ENCODE measurements at places on chromosomes 4 and X.

- DNase-seq, result no peak
These were observed 280.8 kb upstream of the NOCT start for GRCh38 chr4:138734746-138735145.

DNA sequence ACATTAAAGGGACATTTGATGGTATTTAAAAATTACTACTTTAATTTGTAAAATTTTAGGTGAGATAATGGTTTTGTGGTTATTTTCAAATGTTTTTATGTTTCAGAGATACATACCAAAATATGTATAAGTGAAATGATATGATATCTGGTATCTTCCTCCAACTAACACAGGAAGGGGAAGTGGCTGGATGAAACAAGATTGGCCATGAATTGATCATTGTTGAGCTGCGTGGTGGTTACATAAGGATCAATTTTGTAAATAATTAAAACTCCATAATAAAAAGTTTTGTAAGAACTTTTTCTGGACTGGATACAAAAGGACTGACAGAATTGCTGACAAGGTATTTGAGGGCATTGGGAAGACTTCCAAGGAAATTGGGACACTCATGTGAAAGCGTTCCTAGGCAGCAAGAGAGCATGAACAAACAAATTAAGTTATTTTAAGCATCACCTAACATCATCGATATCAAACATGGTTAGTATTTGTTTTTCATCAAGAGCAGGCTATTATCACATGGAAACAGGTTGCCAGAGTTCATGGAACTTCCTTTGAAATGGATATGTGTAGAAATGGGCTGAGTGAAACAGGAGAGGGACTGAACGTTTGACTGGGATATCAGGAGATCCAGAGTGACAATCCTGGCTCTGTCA lies 4.4 kb upstream of the PGM2 start:
- no peak for DNase-seq

GRCh38 chr4:123449362-123449761 lies 52.8 kb downstream of the SPRY1 start:
- no peak for DNase-seq

DNA sequence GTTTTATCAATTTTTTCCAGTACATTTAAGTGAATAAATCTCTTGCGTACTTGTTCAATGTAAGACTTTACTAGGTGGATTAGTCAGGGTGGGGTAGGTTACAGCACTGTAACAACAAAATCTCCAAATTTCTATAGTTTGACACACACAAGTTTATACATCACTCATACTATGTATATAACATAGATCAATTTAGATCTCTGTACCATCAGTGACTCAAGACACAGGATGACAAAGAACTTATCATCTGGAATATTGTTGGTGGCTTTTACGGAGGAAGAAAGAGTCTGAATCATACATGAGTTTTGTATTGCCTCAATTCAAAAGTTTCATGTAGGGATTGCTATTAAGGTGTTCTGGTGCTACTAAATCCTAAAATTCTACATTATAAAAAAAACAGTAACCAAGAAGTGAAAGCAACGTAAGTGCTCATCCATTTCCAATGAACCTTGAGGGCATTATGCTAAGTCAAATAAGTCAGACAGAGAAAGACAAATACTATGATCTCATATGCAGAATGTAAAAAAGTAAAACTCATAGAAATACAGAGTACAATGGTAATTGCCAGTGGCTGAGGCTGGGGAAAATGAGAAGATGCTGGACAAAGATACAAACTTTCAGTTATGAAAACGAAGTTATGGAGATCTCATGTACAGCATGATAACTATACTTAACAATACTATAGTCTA lies 98.0 kb upstream of the DKK2 start:
- no peak for DNase-seq

GRCh38 chr4:21685911-21686310 lies 262.7 kb downstream of the KCNIP4 start:
- no peak for DNase-seq

GRCh38 chr4:145886871-145887240 lies 51.8 kb downstream of the ZNF827 start:
- DNase-seq, result no peak

DNA sequence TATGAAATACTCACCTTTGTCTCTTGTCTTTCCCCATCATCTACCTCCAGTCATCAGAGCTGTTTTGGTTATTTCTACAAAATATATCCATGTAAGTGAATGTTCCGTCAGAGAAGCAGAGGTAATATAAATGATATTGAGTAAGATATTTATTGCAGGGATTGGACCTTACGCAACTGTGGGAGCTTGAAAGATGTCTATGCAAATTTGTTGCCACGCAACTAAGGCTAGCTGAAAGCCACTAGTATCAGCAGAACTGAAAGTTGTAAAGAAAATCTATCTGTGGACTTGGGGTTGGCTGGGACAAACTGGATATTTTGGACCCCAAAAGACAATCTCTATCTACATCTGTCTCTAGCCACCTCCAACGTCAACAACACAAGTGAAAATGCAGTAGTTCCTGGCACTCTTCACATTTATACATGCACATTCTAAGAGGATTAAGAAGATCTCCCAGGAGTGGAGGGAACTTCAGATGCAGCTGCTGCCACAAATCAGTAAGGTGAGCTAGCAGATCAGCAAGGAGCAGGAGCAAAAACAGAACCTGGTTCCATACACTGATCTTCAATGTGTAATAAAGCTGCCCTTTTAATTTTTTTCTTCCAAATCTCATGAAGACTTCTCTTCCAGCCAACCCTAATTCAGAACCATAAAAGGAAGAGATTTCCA lies 8.5 kb upstream of the CCSER1 start:
- DNase-seq, result no peak

DNA sequence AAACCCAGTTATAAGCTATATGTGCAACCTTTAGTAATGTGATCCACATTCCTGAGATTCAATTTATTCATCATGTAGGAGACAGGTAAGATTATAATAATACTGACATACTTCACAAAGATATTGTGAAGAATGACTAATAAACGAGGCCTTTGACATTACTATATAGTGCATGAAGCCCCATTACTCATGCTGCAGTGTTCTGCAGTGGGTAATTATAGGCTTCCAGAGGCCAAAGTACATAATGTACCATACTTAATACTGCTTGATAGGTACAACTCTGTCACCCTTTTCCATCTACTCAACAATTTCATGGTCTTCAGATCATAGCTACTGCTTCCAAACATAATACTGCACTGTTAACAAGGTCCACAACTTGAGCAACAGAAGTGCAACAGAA lies 68.9 kb downstream of the COL25A1 start:
- DNase-seq, result no peak

DNA sequence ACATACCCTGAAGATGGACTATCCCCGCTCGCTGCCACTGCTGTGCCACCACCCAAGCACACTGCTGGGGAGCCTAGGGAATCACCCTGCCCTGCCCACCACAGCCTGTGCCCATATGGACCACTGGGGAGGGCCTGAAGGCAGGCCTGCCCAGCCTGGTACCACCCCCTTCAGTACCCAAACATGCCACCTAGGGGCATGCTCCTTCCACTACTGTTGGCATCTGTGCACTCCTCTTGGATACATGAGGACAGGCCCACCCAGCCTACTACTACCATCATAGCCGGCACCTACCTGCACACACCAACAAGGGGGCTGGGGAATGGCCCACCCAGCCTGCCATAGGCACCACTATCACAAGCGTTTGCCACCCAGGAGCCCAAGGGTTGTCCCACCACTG lies 30.1 kb upstream of the PRDX4 start:
- DNase-seq, result no peak

GRCh38 chrX:13397878-13398818 lies 78.3 kb upstream of the ATXN3L start:
- DNase-seq, result no peak

DNA sequence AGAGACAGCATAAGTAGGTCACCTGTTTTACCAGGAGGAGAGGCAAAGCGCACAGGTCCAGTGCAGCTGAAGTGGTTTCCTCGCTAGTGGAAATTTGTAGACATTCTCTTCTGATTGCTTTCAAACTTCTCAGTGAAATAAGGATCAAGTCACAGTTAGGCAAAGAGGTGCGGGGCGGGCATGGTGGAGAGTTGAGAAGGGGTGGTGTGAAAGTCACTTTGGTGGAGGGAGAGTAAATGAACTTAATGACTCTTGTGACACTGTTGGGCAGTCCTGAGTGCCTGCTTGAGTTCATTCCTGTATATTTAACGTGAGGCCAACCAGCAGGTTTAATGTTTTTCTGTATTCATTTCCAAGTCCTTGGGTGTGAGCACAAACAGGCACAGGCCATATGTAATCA lies 235.6 kb downstream of the TRIML1 start:
- DNase-seq, result no peak

DNA sequence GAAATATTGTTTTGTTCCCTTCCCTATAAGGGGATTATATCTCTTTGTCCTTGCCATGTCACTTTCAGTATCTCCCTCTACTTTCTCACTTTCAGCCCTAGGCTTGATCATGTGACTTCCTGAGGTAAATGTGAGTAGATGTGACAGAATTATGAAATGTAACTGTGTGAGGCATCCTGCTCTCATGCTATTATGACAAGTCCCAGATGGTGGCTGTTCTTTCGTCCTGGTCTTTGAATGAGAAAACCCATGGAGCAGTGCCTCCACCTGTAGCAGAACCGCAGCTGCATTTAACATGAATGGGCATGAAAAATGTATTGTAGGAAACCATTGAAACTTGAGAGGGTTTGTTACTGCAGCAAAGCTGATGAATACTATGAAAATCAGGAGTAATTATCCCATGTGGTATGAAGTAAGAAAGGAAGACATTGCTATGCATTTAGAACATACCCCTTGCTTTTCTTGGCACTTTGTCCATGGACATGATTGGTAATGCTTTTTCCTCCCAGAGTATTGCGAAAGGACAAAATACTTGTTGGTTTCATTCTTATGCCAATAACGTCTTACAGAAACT lies 202.2 kb upstream of the GPRIN3 start:
- DNase-seq, result no peak

- no peak for DNase-seq
These were observed 416.3 kb downstream of the PCDH10 start for GRCh38 chr4:133565379-133565778.

DNA sequence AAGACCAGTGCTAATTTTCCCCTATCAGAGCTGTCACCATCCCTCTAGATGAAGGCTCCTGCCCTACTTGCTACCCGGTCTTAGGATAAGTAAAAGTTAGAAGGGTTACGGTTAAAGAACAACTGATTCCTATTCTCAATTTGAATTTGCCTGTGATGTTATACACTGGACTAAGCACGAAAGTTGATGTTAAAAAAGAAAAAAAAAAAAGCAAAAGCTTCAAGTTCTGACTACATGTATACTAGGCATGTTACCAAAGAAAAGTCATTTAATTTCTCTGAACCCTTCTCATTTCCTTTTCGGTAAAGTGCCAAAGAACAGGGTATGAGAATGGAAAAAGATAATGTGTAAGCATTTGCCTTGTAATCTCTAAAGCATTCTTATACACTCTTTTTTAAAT lies 1.4 kb upstream of the PPID start:
- no peak for DNase-seq

DNA sequence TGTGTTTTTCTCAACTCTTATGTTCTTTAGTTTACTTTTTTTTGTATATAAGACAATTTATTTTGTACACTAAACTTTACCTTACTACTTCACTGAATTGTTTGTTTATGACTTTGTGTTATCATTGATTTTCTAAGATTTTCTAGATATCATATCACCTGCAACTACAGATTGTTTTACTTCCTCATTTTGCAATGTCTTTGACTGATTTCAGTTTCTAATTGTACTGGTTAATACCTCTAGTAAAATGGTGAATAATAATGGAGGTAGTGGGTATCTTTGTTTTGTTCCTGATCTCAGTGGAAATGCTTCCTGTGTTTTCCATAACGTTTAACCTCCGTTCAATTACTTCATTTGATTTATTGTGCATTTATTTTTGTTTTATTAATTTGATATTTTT lies 490.2 kb downstream of the TLL1 start:
- DNase-seq, result no peak

- peak; percentile 80 for DNase-seq
These were observed 62.9 kb downstream of the LRP2BP start for GRCh38 chr4:185332575-185333464.

- peak; percentile 55 for DNase-seq
These were observed 848 bp downstream of the ACSL4 start for GRCh38 chrX:109732017-109732801.

DNA sequence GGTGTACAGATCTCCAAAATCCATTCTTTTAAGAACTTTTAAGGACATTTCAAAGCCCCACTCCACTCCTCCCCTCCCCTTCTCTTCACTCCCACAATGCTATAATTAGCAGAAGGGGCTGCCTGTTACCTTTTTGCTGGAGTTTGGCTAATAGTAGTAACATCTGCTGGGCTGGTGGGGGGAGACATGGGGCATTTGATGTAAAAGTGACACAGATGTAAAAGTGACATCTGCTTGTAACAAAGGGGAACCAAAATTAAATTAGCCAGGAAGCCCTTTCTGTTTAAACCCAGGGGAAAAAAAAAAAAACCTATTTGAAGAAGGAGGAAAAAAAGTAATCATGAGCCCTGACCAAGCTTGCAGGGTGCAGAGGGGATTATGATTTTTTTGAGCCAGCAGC lies 5.4 kb upstream of the PHOX2B start:
- DNase-seq, result no peak

GRCh38 chrX:125089761-125090445 lies 229.8 kb upstream of the TEX13C start:
- DNase-seq, result no peak

GRCh38 chr4:43587758-43588157 lies 695.2 kb downstream of the GRXCR1 start:
- DNase-seq, result no peak

DNA sequence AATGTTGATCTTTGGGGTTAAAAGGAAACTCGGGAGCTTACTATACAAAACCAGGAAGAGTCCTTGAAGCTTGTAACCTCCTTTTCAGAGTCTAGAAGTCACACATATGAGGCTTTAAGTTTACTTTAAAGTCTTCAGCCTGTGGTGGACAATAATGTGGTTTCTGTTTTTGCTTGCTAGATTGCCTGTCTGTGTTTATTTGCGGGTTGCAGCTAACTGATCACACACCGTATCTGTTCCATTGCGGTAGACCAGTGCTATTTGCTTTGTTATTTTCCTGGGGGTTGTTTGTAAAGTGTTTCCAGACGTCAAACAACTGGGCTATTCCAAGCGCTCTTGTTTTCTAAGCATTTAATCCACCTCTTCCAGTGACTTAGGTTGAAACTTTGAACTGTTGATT lies 143.0 kb upstream of the GYPA start:
- no peak for DNase-seq

DNA sequence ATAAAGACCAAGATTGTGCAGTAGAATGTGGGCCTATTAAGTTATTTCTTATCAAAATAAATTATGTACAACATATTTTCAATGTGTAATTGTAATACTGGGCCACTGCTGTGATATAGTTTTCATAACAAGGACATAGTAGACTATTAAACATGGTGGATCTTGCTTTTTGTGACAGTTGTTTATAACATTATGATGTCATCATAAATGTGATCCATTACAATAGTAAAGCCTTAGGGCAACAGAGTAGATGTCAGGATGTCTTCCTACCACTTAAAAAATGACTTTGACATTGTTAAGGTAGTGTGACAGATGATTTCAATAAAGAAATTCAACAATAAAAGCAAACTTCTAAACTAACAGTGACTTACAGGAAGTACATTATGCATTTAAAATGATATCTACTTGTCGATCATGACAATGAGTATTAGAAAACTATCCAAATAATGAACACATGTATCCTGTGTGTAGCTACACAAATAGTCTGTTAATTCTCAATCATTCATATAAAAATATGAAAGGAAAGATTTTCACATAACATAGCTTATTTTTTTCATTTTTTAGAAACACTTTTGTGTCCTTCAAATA lies 5.3 kb upstream of the AGA start:
- no peak for DNase-seq

All from brain (organoid and tissue), 16 donors.